NCI-H69 (cell line): ENCODE measurements at places on chromosomes 4 and X.
A peak's percentile ranks its signal among the peaks of the same experiment; 100 is the strongest.

DNA sequence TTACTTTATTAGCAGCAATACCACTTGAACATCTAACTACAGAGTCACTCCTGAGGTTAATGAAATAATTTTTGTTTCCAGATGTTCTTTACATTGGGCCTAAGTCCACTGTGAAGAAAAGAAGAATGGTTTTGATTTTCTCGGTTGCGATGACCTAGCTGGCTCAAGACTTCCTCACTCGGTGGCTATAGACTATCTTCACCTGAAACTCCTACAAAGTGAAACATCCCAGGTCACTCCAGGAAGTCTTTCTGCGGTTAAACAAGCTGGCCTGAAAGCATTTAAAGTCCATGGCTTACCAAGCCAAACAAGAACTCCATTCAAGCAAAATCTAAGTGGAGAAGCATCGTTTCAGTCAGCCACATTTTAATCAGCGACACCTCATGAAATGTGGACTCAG, 13.7 kb upstream of the SORBS2 start:
- no peak for DNase-seq

DNA sequence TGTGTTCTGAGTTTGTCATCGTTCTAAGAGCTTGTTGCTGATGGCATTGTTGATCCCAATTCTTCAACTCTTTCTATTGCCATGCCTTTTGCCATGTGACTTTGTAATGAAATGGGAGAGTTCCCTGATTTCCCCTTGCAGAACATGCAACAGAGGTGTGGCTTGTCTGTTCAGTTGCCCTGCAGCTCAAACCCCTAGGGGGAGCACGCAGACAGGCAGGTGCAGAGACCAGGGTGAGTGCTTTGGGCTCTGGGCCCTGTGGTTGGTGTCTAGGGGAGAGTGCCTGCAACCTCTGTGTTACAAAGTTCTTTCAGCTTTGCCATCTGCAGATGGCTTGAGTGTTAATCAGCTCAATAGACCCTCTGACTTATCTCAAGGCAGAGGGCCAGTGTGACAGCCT, 332.7 kb downstream of the MID1IP1 start:
- DNase-seq: peak; percentile 56

- no peak for DNase-seq
These were observed 78.2 kb downstream of the OPHN1 start for GRCh38 chrX:68354879-68355628.

DNA sequence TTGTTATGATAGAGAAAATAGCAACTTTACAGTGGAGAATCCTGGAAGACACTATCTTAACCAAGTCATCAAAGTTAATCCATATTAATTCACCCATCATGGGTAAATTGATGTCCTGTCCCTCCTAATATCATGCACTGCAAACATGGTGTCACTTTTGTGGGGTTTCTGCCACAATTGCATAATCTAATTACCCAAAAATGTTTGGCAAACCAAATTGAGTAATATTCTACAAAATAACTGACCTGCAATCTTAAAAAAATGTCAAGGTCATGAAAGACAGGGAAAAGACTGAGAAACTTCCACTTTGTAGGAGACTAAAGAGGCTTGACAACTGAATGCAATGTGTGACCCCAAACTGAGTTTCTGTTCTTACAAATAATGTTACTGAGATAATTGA, 37.1 kb upstream of the PLAC8 start:
- no peak for DNase-seq

DNA sequence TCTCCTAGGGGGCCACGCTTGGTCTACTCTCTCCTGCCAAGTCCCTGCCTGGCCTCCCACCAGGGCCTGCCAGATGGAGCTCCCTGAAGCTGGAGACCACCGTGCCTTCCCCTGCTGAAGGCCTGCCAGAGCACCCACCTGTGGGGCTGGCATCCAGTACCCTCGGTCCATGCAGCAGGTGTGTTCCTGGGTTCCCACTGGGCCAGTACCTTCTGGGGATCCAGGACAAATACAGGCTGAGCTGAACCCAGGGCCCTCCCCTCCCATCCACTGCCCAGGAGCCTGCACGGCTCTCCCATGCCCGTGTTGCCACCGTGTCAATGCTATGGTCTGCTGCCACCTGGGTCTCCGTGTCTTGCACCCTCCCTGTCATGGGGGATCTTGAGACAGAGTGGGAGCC, 68.8 kb downstream of the ABLIM2 start:
- DNase-seq: no peak

DNA sequence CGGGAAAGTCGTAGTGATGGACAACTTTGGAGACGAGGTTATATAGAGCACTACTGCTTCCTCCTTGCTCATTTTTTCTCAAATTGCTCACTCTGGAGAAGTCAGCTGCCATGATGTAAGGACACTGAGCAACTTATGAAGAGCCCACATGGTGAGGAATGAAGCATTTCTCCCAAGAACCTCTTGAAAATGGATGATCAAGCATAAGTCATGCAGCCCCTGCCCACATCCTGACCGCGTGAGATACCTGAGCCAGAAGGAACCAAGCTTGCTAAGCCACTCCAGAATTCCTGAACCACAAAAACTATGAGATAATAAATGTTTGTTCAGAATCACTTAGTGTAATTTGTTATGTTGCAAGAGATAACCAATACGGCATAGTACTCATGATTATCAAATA, 42.8 kb downstream of the PDE5A start:
- no peak for DNase-seq

GRCh38 chr4:45621971-45622370, 501.9 kb downstream of the GABRG1 start:
- DNase-seq: no peak

DNA sequence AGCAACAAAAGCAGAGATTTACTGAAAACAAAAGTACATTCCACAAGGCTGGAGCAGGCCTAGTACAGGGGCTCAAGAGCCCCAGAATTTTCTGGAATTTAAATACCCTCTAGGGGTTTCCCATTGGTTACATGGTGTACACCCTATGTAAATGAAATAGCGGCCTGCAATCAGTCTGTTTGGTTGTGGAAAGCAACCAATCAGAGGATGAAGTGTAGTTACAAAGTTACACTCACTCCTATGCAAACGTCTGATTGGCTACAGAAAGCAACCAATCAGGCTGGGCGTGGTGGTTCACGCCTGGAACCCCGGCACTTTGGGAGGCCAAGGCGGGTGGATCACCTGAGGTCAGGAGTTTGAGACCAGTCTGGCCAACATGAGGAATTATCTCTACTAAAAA, 13.8 kb upstream of the TXLNG start:
- DNase-seq: no peak

GRCh38 chr4:11467931-11468330, 39.2 kb upstream of the HS3ST1 start:
- DNase-seq: peak; percentile 4

GRCh38 chr4:76003035-76003434, 4.3 kb downstream of the CXCL9 start:
- no peak for DNase-seq

DNA sequence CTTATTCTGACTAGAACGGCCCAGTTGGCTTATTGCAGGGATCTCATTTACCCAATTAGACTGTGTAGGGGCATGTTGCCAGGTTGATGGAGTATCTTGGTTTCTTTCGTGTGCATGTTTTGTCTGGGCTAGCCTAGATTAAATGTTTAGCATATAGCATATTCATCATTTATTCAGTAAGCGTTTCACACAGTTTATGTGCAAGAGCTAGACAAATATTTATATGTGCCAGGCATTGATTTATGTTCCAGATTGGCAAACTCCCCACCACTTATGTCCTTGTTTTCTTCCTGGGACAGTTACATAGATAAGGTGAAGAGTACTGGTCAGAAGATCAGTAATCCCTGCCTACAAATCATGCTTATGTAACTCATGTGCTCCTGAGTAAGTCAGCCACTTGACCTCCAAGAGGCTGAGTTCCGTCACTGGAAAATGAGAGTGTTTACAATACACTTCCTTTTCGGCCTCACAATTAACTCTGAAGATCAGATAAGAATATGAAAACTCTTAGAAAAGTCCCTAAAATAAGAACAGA, 57.2 kb downstream of the RUFY3 start:
- no peak for DNase-seq

DNA sequence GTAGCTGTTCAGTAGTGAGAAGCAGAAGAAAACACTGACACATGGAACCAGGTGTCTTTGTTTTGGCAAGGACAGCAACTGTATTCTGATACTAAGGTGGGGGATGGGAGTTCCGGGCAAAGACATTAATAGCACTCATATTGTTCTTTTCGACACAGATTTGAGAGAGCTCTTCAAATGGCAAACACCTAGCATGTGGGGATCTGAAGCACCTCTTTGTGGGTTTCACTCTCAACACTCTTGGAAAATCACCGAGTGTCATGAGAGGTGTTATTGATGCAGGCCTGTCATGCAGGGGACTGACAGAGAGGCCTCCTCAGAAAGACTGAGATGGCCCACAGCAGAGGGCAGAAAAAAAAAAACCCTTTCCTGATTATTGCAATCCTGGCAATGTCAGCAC, 228.4 kb upstream of the VCX start:
- DNase-seq: peak; percentile 76

- peak; percentile 11 for DNase-seq
These were observed 42.2 kb upstream of the SMIM10 start for GRCh38 chrX:134948333-134949241.

- no peak for DNase-seq
These were observed 81.9 kb downstream of the FAM114A1 start for GRCh38 chr4:38949411-38950051.

- DNase-seq: peak; percentile 63
These were observed 1.0 kb downstream of the HMGB2 start for GRCh38 chr4:173332963-173333657.

GRCh38 chr4:154838694-154839093, 57.6 kb downstream of the RBM46 start:
- no peak for DNase-seq

DNA sequence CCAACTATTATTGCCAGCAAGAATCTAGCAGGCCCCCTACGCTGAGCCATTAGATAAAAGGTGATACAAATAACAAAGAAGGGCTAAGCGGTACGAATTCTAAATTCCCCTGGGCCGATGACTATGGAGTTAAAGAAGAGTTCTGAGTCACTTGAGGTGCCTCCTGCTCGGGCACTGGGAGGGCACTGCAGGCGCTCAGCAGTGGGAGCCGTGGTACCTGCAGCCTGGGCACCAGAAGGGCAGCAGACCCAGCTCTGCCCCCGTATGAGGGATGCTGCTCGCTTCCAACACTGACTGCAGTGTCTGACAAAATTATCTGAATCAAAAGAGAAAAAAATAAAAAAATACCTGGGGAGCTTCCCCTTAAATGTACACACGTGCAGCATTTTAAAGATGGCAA, 44.1 kb upstream of the MTNR1A start:
- DNase-seq: no peak

DNA sequence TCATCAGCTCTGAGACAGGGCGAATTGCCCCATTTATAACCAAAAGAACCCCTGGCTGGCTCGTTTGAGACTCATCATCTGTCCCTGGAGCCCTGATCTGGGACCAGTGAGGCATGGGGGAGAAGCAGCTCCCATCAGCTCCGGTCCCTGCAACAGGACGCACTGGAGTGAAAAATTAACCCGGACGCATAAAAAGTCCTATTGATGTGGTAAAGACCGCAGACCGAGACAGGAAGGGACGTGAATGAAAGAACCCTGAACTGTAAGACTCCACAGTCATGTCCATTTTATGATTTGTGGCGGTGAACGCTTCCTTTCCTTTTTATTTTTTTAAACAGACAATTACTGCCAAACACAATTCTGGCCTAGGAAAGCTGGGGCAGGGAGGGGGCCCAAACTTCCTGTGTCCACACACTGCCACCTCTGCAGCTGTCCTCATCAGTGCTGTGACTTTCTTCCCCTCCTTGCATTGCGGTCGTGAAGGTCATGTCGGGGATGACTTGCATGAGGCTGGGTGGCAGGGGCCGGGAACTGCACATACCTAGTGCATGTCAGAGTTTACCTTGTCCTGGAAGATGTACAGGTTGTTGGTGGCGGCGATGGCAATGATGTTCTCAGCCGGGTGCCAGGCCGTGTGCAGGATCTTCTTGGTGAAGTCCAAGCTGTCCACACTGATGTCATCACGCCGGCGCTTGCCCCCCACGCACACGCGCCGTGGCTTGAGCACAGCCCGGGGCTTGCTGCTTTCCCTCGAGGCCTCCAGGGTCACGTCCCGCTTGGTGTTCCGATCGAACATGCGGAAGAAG, 53.3 kb downstream of the WFS1 start:
- DNase-seq: no peak

GRCh38 chr4:930028-930551, 2.0 kb downstream of the GAK start:
- peak; percentile 20 for DNase-seq

DNA sequence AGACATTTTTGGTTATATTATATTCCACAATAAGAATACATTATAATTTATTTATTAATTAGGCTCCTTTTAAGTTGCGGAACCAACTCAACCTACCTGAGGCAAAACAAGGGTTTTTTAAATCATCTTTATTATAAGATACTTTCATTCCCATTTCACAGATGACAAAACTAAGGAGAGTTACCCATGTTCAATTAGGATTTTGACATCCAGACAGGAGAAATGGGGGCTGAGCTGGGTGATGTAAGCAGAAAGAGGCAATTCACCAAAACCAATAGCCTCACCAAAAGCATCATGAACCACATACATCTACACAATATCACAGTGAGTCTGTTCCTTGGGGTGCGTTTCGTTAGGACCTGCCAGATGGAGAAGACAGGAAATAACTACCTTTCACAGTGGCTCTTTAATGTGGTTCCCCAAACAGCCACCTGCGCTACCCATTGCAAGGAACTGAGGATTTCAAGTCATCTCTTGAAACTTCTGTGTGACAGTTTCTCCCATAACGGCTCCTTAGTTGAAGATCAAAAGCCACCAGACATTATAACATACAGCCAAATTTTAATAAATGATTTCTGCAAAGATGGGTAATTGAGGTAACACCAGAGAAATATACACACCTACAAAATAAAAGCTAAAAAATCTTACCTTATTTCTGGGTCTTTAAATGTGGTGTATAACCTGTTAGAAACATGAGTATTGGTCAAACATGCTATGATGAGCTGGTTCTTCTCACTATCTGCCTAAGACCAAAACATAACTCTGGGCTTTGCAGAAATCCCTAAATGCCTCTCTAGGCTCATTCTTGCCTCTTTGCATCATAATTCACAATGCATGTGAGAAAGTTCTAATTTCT, 190.6 kb upstream of the LEF1 start:
- DNase-seq: no peak

DNA sequence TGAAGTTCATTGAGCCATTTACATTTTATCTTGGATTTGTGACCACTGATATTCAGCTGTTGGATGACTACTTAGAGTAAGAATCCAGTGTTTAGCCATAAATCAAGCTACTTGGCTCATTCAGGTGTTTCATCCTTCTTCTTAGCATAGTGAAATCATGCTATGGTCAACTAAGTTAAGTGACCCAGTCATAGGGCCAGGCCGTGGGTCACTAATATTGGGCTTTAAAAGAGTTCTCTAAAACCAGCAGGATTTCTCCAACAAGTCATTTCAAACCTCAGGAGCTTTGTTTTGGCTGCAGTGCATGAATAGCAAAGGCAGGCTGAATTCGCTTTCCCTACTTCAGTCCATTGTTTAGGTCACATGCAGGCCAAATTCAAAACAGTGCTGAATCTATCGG, 181.0 kb downstream of the MAML3 start:
- no peak for DNase-seq

GRCh38 chr4:9997886-9998285, 23.4 kb downstream of the SLC2A9 start:
- DNase-seq: no peak
